ENCODE measurements at places on chromosomes 3 and 15. TPM values are rescaled to one million over a fixed set of nuclear protein-coding genes. Genes with fewer than 3 reads are reported as not detected.

Gene CLDN18
- not detected for total RNA-seq

Gene PLA2G4D
- not detected for total RNA-seq

Gene DUOXA2
- total RNA-seq, result not detected

Gene NUP210
- total RNA-seq, result 206 TPM

Gene FRMD5
- not detected for total RNA-seq

Gene CATSPER2
- total RNA-seq, result 6.0 TPM

Gene RASGRF1
- not detected for total RNA-seq

Gene INO80
- 23.8 TPM for total RNA-seq

Gene CX3CR1
- total RNA-seq, result 0.42 TPM

GRCh38 chr3:71197841-71198565 is 385.5 kb downstream of the FOXP1 start:
- H3K36me3 ChIP-seq, result peaks cover 16% of the 10 kb centered on the region
- H3K27ac ChIP-seq, result no peak overlapping the region
- H3K4me1 ChIP-seq, result peaks cover 21% of the 10 kb centered on the region
- DNase-seq, result no peak
- H3K27me3 ChIP-seq, result no peaks in the 10 kb centered on the region

DNA sequence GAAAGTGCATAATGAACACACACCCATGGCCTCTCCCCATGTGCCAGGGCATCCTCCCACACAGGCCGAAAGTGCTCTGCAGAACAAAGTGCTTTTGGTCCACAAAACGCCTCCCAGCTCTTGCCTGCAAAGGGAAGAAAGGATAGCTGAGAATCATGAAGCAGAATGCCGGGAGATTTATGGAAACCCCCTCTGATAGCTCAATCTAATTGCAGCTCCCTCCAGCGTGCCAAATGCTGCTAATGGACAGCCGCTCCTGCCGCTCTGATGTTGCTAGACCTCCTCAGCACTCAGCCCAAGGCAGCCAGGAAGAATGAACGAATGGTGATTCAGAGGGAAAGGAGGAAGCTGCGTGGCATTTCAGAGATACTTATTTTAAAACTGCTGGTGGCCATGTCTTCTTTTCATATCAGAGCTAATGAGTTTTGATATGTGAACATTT is 145.3 kb downstream of the TJP1 start:
- H3K4me1 ChIP-seq, result no peaks in the 10 kb centered on the region
- no peaks in the 10 kb centered on the region for H3K36me3 ChIP-seq
- no peak overlapping the region for H3K27ac ChIP-seq
- peaks cover 12% of the 10 kb centered on the region for H3K27me3 ChIP-seq

DNA sequence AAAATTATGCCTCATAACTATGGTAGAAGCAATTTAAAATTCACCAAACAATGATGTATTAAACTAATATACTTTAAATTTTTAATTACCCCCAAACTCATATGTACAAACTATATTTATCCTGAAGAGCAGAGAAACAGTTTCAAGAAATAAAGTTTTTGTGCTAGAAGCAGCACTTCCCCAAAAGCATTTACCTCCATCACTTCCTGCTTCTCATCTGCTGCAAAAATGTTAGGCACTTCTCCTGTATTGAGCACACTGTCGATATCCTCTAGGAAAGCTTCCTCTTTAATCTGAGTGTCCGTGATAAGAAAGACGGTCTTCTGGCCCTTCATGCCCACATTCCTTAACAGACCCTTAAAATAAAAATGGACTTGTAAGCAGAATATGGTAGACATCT is 101.5 kb upstream of the ASB14 start:
- no peak for DNase-seq
- H3K27me3 ChIP-seq, result peaks cover 3% of the 10 kb centered on the region
- peaks cover 17% of the 10 kb centered on the region for H3K4me1 ChIP-seq

GRCh38 chr3:78204977-78205376 is 1165.1 kb downstream of the ROBO2 start:
- no peaks in the 10 kb centered on the region for H3K27me3 ChIP-seq
- H3K27ac ChIP-seq, result no peak overlapping the region
- H3K4me3 ChIP-seq, result no peak overlapping the region

DNA sequence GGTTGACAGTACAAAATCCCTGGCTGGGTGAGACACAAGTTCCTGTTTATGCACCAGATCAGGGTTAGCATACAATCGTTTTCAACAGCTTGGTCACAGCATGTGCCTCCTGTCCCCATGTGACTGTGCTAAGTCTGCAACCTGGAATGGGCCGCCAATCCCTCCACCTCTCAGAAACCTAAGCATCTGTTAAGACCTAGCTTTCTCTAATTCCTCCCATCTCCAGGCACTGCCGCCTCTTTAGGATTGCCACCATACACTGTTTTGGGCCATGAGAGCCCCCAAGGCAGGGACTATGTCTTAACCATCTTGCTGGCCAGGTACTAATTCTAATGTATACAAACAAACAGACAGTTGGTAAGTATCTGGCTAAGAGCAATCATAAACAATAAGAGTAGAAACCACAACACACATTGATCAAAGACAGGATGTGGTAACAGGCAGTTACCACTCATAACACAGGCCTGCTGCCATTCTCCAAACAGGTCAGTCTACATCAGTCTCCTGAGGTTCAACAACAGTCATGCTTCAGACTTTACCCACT is 25.6 kb downstream of the SEC22C start:
- peak; percentile 67 for DNase-seq
- peaks cover 57% of the 10 kb centered on the region for H3K36me3 ChIP-seq
- peak overlapping the region; percentile 9 for H3K4me3 ChIP-seq
- H3K27me3 ChIP-seq, result no peaks in the 10 kb centered on the region
- peak overlapping the region; percentile 82 for H3K27ac ChIP-seq

DNA sequence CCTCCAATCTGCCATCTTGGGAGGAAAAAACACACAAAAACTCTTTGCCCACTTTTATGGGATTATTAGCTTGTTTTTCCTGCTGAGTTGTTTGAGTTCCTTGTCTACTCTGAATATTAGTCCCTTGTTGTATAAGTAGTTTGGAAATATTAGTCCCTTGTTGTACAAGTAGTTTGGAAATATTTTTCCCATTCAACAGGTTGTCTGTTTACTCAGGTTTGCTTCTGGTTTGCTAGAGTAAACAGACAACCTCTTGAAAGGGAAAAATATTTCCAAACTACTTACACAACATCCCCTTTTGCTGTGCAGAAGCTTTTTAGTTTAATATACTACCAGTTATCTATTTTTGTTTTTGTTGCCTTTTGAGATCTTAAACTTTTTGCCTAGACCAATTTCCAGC is 193.3 kb upstream of the MANF start:
- H3K4me3 ChIP-seq, result no peak overlapping the region
- no peaks in the 10 kb centered on the region for H3K27me3 ChIP-seq
- H3K36me3 ChIP-seq, result no peaks in the 10 kb centered on the region
- no peak overlapping the region for H3K27ac ChIP-seq
- H3K4me1 ChIP-seq, result peaks cover 5% of the 10 kb centered on the region

- no peak overlapping the region for H3K27ac ChIP-seq
- no peak for DNase-seq
These were observed 165.7 kb upstream of the TSC22D2 start for GRCh38 chr3:150242220-150242936.

- H3K4me1 ChIP-seq, result no peaks in the 10 kb centered on the region
- peaks cover 39% of the 10 kb centered on the region for H3K27me3 ChIP-seq
- H3K36me3 ChIP-seq, result no peaks in the 10 kb centered on the region
- H3K4me3 ChIP-seq, result no peak overlapping the region
- H3K27ac ChIP-seq, result no peak overlapping the region
These were observed 209.3 kb upstream of the UMPS start for GRCh38 chr3:124520970-124521369.

DNA sequence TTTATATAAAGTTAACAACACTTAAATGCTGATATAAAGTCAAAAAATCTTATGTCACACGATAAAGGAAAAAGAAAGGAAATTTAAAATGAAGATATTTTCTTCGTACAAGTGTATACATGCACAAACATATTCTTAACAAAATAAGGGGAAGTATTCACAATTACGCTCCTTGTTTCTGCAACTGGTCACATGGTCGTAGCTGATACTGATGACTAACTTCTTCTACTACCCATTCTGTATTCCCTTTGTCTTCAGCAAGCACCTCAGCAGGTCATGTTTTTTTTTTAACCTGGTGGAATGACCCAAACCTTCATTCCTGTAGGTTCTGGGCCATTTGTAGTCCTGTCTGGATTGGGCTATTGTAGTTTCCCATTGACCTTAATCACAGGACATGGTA is 30.0 kb upstream of the CMTM8 start:
- H3K27ac ChIP-seq, result no peak overlapping the region
- H3K27me3 ChIP-seq, result peaks cover 8% of the 10 kb centered on the region
- H3K36me3 ChIP-seq, result no peaks in the 10 kb centered on the region
- no peaks in the 10 kb centered on the region for H3K4me1 ChIP-seq

- peak within 1 kb of the TSS; percentile 68 for H3K27ac ChIP-seq
- H3K4me1 ChIP-seq, result peaks cover 11% of the 10 kb centered on the region
- no peaks in the 10 kb centered on the region for H3K36me3 ChIP-seq
- H3K27me3 ChIP-seq, result peaks cover 23% of the 10 kb centered on the region
- H3K4me3 ChIP-seq, result peak within 1 kb of the TSS; percentile 76
These were observed at the start of gene MLF1 for GRCh38 chr3:158570999-158571702. Gene MLF1 (plus strand): TSS chr3:158571194. CDS start chr3:158571301, 107 bp downstream.

GRCh38 chr3:170346481-170347392 is 10.8 kb upstream of the SKIL start:
- DNase-seq, result no peak
- no peak overlapping the region for H3K4me3 ChIP-seq
- no peak overlapping the region for H3K27ac ChIP-seq
- peaks cover 3% of the 10 kb centered on the region for H3K27me3 ChIP-seq
- H3K4me1 ChIP-seq, result peaks cover 8% of the 10 kb centered on the region

- H3K36me3 ChIP-seq, result peaks cover 47% of the 10 kb centered on the region
- peak; percentile 62 for DNase-seq
- no peak overlapping the region for H3K4me3 ChIP-seq
- peaks cover 24% of the 10 kb centered on the region for H3K4me1 ChIP-seq
These were observed 5.3 kb downstream of the TUBGCP4 start for GRCh38 chr15:43376017-43376705.

DNA sequence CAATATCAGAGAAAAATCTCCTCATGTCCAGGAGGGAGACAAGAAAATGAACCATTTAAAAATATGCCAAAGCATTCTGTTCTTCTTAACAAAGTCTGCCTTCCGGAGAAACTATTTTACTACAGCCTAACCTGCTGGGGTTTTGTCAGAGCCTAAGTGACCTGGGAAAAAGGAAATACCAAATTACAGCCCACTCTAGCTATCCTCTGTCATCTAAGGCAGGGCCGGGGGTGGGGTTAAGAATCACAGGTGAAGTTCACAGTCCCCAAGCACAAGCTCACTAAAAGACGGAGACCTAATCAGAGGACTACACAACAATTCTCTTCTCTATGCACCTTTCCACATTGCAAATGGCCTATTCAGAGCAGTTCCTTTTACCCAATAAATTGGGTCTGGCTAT is 116.6 kb downstream of the TRIM42 start:
- no peaks in the 10 kb centered on the region for H3K4me1 ChIP-seq
- no peak overlapping the region for H3K27ac ChIP-seq
- H3K27me3 ChIP-seq, result no peaks in the 10 kb centered on the region
- no peaks in the 10 kb centered on the region for H3K36me3 ChIP-seq

- H3K4me1 ChIP-seq, result peaks cover 29% of the 10 kb centered on the region
- peaks cover 6% of the 10 kb centered on the region for H3K27me3 ChIP-seq
- peak overlapping the region; percentile 70 for H3K4me3 ChIP-seq
- peak overlapping the region; percentile 81 for H3K27ac ChIP-seq
- DNase-seq, result no peak
These were observed 44.2 kb downstream of the ACAD9 start for GRCh38 chr3:128923576-128923975.

- no peak overlapping the region for H3K4me3 ChIP-seq
- no peaks in the 10 kb centered on the region for H3K4me1 ChIP-seq
- no peak overlapping the region for H3K27ac ChIP-seq
These were observed 77.0 kb downstream of the TMEM108 start for GRCh38 chr3:133115176-133115575.

- H3K27me3 ChIP-seq, result no peaks in the 10 kb centered on the region
- H3K36me3 ChIP-seq, result peaks cover 17% of the 10 kb centered on the region
- no peak overlapping the region for H3K27ac ChIP-seq
- no peak for DNase-seq
These were observed 47.5 kb downstream of the LRRFIP2 start for GRCh38 chr3:37126856-37127255.

DNA sequence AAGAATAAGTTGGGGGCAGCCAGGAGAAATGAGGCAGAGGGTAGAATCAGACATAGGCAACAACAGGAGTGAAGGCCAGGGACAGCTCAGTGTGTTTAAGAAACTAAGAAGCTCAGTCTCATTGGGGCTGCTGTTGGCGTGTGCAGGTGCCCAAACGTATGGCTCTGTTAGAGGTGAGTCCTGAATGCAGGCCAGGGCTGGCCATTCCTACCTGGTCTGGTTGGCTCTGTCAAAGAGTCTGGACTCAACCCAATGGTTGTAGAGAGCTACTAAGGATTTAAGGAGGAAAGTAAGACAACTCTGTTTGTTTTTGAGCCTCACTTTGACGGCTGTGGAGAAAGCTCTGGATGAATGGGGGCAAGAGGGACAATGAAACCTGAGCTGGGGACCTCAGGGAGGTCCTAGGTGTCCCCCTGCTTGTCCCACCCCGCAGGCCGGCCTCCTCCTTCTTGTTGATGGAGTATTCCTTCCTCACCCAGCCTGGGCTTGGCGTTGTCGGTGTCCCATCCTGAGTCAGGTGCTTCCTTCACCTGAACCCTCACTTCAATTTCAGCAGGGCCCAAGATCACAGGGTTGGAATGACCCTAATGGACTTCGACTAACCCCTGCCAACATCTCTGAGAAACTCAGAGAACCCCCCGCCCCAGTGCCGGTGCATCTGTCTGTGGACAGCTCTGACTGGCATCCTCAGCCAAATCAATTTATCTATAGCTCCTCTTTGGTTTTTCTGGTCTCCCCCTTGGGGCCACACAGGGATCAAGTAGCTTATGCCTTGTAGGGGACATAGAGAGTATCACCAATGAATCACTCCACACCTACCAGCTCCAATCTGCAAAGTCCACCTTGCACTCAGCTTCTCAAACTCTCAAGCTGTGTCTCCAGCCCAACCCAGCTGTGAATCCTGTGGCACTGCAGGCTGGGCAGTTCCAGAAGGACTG is 8.3 kb downstream of the ITGA11 start:
- no peak overlapping the region for H3K4me3 ChIP-seq
- H3K27me3 ChIP-seq, result peaks cover 12% of the 10 kb centered on the region
- no peaks in the 10 kb centered on the region for H3K4me1 ChIP-seq
- no peak for DNase-seq
- no peak overlapping the region for H3K27ac ChIP-seq
- no peaks in the 10 kb centered on the region for H3K36me3 ChIP-seq

- no peak overlapping the region for H3K4me3 ChIP-seq
- DNase-seq, result no peak
- H3K36me3 ChIP-seq, result no peaks in the 10 kb centered on the region
- no peak overlapping the region for H3K27ac ChIP-seq
- no peaks in the 10 kb centered on the region for H3K27me3 ChIP-seq
These were observed 104.4 kb upstream of the UBE3A start for GRCh38 chr15:25543196-25543595.

DNA sequence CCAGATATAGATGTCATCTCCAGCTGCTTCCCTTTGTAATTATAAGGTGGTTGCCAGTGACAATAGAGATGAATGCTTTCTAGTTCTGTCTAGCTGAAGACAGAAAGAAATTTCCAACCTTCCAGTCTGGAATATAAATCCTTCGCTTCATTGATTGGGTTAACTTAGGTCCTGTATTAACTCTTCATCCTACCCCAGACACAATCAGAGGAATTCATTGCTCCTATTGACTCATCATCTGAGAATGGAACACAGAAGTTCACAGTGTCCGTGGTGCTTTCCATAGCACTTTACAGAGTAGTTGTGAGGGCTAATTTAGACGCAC is 241.4 kb downstream of the NFKBIZ start:
- no peak overlapping the region for H3K27ac ChIP-seq
- H3K27me3 ChIP-seq, result no peaks in the 10 kb centered on the region
- DNase-seq, result no peak
- peaks cover 37% of the 10 kb centered on the region for H3K4me1 ChIP-seq
- H3K4me3 ChIP-seq, result no peak overlapping the region

Measured in activated CD8-positive, alpha-beta T cell treated with anti-CD3 and anti-CD28 coated beads, Interleukin-2, amount 10 ng/mL, durations not matched to agents 7 days and 5 days (primary cell).